ENCODE measurements at places on chromosomes 13 and 19. TPM values are rescaled to one million over a fixed set of nuclear protein-coding genes. Genes with fewer than 3 reads are reported as not detected.

DNA sequence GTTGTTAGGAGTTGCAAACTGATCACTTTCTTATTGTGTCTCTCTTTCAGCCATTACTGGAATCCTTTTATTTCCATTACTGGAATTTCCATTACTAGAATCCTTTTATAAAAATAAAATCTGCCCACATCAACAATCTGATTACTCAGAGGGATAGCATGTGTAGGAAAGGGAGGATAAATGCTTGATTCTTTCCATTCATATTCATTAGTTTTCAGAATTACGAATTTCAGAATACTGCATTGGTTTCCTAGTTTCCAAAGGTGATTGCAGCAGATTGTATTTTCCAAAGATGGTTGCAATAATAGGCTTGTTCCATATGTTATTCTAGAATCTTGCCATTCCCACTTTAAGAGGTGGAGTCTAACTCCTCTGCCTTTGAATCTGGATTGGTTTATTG, 37.1 kb downstream of the ZNF146 start:
- DNase-seq = no peak

- no peak for DNase-seq
Observed at GRCh38 chr13:73759434-73759833, 374.8 kb downstream of the KLF12 start.

DNA sequence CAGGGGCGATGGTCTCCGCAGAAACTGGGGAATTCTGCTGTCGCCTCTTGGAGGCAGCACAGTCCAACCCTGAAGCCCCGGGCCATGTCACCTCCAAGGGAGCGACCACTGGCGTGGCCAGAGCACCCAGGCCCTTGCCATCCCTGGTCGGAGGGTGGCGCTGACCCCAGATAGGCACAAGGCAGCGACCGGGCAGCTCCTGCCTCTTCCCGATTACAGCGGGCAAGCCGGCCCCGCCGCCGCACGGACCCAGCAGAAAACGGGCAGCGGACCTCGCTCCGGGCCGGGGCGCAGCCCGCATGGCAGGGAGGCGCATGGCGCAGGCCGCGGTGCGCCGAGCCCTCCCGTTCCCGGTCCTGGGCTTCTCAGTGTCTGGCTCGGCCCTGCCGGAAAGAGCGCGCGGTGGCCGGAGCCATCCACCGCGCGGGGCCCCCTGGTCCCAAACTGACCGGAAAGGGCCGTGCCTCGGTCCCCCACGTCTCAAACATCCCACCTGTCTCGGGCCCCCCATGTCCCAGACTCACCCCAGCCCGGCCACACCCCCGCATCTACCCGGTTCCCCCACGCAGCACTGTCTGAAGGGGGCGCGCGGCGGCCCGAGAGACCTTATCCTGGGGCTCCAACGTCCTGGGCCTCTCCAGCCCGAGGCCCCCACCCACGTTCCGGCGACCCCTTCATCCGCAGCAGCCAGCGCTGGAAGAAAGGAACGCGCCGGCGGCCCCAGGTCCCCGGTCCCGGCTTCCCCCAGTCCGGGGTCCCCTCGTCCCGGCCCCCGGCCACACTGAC, 727 bp downstream of the CERS1 start:
- no peak for DNase-seq

- no peak for DNase-seq
Observed at GRCh38 chr13:20682061-20682460, 21.4 kb upstream of the IL17D start.

GRCh38 chr13:31912647-31913401, 118.8 kb upstream of the FRY start:
- DNase-seq = no peak

DNA sequence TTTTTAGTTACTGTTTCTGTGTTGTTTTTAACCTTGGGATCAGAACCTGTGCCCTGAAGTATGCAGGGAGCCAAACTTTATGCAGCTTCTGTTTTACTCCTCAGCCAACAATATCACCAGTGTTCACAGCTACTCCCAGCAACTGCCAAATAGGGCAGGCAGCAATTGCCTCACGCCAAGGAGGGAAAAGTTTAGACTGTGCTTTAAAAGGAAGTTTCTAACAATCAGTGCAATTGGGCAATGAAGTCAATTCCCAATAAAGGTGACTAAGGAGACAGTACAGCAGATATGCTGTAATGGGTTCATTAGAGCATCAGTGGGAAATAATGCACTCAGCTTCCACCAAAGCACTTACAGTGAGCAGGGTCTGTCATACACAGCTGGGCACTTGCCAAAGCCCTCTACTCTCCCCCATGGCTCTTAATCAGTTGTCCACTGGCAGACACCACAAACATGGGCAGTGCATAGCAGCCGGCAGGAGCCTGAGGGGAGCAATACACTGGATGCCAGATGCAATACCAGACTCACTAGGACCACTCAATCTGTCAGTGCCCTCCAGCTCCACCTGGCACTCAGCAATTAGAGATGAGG, 19.3 kb downstream of the ENOX1 start:
- no peak for DNase-seq

GRCh38 chr13:50033725-50034124, 18.5 kb downstream of the KCNRG start:
- DNase-seq = no peak

DNA sequence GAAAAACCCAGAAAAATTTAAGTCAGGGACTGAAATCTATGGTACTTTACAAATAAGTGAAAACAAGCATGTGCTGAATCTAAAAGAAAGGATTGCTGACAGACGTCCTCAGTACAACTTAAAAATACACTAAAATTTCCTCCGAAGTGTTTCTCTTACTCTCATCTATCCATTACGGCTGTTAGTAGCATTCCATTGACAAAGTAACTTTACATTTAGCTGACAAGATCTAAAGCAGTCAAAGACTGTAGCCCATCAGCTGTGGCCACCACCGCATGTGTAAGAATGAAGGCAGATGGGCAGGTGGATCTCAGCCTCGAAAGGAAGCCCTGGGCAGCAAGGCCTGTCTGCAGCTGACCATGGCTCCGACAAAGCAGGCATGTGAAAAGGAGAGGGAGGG, 59.0 kb downstream of the FLT1 start:
- DNase-seq = no peak

DNA sequence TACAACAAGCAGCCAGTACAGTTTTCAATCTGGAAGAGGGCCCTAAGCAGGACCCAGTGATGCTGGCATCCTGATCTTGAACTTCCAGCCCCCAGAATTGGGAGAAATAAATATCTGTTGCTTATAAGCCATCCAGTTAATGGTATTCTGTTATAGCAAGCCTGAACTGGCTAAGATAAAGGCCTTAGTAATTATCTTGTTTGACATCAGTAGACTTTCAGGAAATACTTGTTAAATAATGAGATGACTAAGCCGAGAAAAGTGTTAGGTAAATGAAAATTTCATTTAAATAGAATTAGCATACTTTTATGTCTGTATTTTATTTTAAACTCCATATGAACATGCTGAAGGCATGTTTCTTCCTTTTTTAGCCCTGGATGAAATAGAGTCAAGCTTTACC, 188.2 kb downstream of the OLFM4 start:
- DNase-seq = no peak

The GRIK5 gene
- total RNA-seq = 0.62 TPM

The ZNF616 gene
- total RNA-seq = 5.3 TPM

The PVR gene
- 47.7 TPM for total RNA-seq

The CGB8 gene
- total RNA-seq = not detected

The OR7A5 gene
- not detected for total RNA-seq

The SIGLEC12 gene
- total RNA-seq = not detected

Data from Panc1 (cell line).